ENCODE measurements at places on chromosomes 1 and 21. TPM values are rescaled to one million over a fixed set of nuclear protein-coding genes. Genes with fewer than 3 reads are reported as not detected.
A peak's percentile ranks its signal among the peaks of the same experiment; 100 is the strongest.

Gene BCL2L15
- 0.05 TPM for total RNA-seq

Gene FALEC
- not detected for total RNA-seq

Gene COL8A2
- total RNA-seq: 1.5 TPM

DNA sequence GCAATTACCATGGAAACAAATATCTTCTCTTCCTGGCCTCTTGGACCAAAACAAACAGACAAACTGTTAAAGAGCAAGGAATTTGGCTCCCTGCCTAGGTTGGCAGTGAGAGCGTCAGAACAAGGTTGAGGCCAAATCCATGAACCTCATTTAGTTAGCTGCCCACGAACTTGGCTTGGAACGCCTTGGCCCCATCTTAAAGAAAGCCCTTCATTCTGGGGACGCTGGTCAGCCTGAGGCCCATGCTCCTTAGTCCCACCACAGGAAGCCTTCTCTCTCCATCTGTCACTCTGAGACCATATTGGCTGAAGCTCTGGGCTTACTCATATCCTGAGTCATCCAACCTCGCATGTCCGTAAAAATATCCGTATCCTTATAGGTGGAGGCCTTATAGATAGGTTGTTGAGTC is 62.4 kb upstream of the DIRAS3 start:
- peak; percentile 96 for DNase-seq

GRCh38 chr1:211947396-211948295 is 87.7 kb downstream of the INTS7 start:
- DNase-seq: no peak

GRCh38 chr1:147084273-147085096 is 87.8 kb downstream of the PRKAB2 start:
- peak; percentile 98 for DNase-seq

DNA sequence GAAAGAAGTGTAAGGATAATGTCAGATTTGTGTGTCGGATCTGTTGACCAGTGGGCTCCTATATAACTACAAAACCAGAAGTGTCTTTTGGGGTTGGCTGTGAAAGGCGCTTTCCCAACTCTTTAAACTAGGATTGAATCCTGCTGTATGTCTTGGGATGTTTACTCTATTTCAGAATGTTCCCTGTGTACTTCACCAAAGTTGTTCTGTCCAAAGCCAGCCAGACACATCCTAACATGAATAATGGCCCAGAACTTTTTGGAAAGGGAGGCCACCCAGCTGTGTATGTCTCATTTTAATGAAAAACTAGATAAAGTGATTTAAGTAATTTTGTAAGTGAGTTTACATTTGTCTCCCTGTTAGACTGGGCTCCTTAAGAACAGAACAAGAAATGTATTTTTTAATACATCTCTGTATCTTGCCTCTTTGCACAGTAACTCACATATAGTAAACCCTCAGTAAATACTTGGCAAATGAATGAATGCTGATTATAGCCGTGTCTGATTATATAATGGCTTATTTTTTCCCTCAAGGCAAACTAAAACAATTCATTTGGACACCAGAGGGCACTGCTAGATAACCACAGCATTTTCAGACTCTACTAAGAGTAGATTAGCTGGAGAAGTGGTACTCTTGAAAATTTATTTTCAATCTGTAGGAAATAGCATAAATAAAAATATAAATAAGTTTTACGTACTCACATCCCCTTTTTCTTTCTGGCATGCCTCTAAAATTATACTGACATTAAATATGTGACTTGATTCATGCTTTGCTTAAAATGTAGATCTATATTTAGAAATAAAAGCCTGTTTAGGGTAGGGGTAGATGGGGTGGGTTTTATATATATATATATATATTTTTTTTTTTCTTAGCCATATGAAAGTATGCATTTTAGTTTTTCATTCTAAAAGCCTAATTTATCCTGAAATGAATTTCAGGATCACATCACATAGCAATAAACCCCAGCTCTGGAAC is 23.8 kb downstream of the TSEN15 start:
- peak; percentile 61 for DNase-seq

- no peak for DNase-seq
These were observed 36.6 kb downstream of the LUZP1 start for GRCh38 chr1:23132033-23132432.

DNA sequence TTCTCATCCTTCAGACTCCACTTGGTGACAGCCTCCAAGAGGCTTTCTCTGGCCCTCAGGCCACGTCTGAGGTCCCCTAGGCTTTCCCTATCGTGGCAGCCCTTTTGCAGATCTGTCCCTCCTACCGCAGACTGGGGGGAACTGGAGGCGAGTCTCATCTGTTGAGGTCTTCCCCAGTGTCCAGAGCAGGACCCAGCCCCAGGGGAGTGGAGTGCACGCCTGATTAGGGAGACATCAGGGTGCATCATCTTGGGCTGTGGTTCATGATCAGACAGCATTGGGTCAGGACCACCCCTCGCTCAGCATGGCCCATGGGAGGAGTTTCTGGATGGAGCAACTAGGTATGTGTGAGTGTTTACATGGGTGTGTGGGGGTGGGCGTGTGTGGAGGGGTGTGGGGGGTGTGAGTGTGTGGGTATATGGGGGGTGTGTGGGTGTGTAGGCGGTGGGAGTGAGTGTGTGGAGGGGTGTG is 8.5 kb upstream of the MATN1 start:
- DNase-seq: no peak

DNA sequence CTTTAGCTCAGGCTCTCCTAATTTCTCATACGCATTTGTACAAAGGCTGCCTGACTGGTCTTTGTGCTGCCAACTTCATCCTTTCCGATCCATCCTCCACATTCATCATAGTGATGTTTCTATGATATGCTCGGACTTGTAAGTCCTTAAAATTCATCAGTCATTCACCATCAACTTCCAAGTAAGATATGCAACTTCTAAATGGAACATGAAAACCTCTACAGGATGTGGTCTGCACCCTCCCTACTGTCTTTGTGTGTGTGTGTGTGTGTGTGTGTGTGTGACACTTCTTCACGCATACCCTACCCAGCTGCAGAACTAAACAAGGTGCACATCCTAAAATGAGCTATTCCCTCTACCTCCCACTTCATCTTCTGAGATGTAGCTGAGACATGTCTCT is 397.9 kb upstream of the NR5A2 start:
- peak; percentile 10 for DNase-seq

Gene TRIM58
- total RNA-seq: 3.7 TPM

Gene RGS4
- total RNA-seq: 167 TPM

- no peak for DNase-seq
These were observed 34.8 kb upstream of the DSCAM start for GRCh38 chr21:40881767-40882166.

GRCh38 chr21:26093122-26093521 is 77.4 kb downstream of the APP start:
- DNase-seq: peak; percentile 36

DNA sequence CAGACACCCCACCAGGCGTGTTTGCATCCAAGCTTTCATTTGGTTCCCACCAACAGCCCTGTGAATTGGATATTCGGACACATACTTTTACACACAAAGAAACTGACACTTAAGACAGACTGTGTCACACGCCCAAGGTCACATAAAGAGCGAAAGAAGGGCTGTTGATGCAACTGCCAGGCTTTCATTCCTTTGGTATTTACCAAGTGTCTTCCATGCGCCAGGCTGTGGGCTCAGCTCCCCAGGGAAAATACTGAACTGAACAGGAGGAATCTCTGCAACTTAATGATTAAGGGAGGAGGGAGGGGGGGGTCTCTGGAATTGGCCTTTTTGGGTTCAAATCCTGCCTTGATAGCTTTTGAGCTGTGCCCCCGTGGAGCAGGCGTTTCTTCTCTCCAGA is 122.8 kb downstream of the ACTL8 start:
- no peak for DNase-seq

DNA sequence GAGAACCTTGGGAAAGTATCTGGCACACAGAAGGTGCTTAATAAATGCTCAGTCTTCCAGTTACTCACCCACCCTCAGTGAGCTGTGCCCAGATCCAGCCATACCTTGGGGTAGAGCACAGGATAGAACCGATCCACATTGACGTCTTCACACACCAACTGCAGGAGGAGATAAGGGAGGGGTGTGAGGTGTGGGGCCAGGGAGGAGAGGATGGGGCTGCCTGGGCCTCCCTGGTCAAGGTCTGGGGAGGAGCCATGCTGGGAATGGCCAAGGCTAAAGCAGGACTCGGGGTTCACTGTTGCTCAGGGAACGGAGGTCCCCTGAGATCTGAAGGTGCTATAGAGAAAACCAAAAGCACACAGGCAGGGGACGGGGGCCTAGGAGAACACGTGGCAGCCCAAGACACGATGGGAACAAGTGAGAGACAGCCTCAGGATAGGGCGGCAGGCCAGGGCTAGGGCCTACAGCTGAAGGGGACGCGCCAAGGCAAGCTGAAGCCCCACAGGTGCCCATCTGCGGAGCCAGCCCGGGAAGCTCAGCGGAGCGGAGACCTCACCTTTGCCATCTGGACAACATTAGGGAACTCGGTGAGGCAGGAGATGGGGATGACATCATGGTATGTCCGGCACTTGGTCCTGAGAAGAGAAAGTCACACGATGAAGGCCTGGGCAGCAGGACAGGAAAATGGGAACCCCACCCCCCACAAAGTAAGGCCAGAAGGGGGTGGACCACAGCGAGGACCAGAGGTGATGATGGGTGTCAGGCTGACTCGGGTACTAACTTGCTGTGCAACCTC is 55.9 kb downstream of the RAP1GAP start:
- no peak for DNase-seq

- no peak for DNase-seq
These were observed 187.6 kb downstream of the MATN1 start for GRCh38 chr1:30535595-30536325.

GRCh38 chr1:31573261-31573660 is 3.1 kb upstream of the TINAGL1 start:
- no peak for DNase-seq

- DNase-seq: peak; percentile 89
These were observed 35.1 kb upstream of the ADORA3 start for GRCh38 chr1:111538343-111539025.

GRCh38 chr1:2050793-2051682 is 827 bp downstream of the PRKCZ start:
- DNase-seq: no peak

- DNase-seq: no peak
These were observed 100.6 kb downstream of the CRYAA start for GRCh38 chr21:43269440-43269839.

DNA sequence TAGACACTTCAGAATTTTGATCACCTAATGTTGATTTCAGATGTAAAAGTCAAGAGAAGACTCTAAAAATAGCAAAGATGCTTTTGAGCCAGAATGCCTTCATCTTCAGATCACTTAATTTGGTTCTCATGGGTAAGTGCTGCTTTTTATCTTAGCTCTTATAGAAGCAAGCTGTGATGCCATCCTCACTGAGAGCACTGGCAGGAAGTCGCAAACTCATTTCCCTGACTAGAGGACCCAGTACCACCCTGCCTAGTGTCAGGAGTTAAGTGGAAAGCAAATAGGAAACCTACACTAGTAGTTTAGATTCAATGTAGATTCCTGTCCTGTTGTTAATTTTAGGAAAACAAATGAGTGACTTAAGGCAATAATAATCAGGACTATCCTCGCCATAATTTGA is 12.1 kb downstream of the IFNAR2 start:
- DNase-seq: no peak

DNA sequence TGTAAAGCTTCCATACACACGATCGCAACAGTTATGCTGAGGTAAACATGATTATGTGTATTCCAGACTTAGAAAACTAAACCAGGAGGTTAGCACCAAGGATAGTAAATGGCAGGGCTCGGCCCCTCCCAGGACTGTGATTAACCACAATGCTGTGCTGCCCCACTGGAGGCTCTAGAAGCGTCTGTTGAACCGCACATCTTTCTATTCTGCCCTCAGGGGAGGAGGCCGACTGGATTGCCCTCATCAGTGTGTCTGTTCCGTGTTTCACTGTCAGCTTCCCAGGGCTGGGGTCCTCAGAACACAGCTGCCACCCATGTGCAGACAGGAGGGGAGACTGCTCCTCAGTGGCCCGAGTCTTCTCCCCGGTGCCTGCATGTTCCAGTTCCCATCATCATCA is 12.8 kb upstream of the ASCL5 start:
- DNase-seq: no peak

GRCh38 chr21:38277501-38278131 is 20.8 kb downstream of the KCNJ15 start:
- DNase-seq: peak; percentile 98

GRCh38 chr1:53526451-53527101 is 67.4 kb downstream of the DMRTB1 start:
- no peak for DNase-seq

Gene GDAP2
- 18.6 TPM for total RNA-seq

DNA sequence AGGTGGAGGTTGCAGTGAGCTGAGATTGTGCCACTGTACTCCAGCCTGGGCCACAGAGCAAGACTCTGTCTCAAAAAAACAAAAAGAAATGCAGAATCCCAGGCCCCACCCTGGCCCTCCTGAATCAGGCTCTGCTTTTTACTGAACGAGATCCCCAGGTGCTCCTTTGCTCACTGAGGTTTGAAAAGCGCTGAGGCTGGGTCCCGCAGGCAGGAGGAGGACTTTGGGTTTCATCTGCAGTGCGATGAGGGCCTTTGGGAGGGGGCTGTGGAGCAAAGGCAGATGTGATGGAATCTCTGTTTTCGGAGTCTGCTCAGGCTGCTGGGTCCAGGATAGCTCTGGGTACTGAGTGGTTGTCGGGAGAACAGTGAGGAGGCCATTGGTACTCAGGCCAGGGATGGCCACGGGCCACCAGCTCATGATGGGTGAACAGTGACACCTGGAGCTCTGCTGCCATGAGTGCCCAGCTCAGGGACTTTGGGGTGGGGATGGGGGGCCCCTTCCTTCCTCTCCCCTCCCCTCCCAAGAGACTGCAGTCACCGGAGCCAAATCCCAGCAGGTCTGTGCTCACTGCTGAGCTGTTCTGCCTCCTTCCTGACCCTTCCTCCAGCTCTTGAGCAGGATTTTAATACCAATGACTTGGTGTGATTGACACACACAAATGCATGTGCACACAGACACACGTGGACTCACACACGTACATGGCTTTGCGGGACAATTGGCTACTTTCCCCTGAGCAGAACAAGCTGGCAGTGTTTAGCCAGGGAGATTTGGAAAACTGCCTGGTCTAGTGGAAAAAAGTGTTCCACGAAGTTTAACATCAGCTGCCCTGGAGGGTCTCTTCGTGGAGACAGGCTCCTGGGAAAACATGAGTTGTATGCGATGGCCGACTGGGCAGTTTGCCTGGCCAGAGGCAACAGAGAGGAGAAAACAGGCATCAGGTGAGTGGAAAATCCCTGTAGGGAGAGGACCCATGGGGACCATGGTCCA is 3.6 kb upstream of the DHRS3 start:
- DNase-seq: no peak

DNA sequence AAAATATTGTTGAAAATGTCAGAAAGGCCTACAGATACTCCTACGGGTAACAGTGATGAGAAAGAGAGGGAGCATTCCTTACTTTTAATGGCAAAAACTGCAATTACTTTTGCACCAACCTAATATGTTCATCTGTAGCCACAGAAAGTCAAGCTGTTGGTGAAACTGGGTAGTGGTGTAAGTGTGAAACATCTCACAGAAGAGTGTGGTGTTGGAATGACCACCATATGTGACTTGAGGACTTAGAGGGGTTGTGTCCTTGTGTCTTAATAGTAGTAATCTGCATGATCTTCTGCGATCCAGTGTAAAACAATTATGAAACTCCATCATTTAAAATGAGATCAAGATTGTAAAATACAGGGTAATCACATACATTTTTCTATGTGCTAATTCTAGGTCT is 320.7 kb downstream of the ADGRL2 start:
- no peak for DNase-seq

Measured in HT1080 (cell line).